Activated effector memory CD4-positive, alpha-beta T cell treated with anti-CD3 and anti-CD28 coated beads, Interleukin-2, amount 50 U/mL, for 16 hours (primary cell): ENCODE measurements at places on chromosomes 2 and 18.

DNA sequence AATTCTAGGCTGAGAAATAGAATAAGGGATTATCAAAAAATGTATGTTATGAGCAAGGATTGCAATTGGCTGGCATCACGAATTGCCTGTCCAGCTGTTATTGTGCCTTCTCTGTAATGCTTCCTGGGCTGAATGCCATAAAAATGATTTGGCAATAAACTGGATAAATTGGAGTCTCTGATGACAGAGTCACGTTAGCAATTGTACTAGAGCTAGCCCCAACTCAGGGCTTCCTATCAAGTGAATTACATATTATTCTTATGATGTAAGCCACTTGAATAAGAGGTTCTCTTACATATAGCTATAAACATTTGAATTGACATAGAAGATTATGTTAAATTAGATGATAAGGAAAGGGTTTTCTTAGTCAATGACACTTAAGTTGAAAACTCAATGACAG is 607.5 kb upstream of the REG3G start:
- no peak for DNase-seq

- no peak for DNase-seq
Measured at GRCh38 chr18:74116633-74117554, 30.7 kb downstream of the FBXO15 start.

DNA sequence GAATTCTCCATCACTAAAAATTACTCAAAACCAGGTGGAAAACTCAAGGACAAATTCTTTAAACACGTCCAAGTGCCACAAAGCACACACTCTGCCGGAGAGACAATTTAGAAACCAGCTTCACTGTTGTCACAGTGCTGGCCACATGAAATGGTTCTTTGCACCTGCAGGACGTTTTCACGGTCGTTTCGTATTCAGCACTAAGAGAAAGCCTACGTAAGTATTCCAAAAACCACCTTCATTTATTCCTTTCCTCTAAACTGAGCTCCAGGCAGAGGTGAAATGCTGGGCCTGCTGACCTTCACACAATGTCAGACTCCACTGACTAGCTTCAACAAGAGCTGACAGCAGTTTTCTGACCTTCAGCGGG is 680 bp downstream of the ATP5F1A start:
- no peak for DNase-seq

- DNase-seq: no peak
Measured at GRCh38 chr2:217775920-217776503, 226.8 kb downstream of the TNS1 start.

DNA sequence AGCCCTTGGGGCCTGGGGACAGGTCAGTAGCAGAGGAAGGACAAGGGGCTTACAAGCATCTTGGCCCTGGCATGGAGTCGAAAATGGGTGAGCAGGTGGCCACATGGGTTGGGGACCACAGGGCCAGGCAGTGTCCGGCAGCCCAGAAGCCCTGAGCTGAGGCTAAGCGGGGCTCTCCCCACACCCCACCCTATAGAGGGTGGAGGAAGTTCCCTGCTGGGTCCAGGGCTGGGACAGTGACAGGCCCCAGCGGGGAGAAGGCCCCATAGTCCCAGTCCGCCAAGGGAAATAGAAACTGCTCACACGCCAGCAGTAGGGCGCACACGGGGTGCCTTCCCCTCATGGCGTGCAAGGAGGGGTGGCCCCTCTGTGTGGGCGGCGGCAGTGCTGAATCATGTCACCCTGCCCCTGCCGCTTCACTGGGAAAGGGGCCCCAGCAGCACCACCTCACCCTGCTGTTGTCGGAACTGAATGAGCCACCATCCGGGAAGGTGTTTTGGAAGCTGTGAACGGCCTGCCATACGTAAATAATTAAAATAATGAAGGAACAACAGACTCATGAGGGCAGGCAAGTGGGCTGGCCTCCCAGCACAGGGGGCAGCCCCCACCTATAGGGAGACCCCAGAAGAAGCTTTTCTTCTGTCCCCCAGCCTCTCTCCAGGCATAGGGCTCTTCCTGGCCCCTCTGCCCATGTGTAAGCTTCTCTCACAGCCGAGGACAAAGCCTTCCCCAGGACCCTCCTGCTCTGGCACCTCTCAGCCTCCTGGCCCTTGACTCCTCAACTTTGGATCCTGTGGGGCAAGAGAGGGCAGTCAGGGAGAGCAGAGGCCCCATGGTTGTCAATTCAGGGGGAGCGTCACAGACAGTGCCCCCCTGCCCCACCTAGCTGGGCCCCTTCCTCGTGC is 12.7 kb upstream of the DUSP2 start:
- peak; percentile 96 for DNase-seq

DNA sequence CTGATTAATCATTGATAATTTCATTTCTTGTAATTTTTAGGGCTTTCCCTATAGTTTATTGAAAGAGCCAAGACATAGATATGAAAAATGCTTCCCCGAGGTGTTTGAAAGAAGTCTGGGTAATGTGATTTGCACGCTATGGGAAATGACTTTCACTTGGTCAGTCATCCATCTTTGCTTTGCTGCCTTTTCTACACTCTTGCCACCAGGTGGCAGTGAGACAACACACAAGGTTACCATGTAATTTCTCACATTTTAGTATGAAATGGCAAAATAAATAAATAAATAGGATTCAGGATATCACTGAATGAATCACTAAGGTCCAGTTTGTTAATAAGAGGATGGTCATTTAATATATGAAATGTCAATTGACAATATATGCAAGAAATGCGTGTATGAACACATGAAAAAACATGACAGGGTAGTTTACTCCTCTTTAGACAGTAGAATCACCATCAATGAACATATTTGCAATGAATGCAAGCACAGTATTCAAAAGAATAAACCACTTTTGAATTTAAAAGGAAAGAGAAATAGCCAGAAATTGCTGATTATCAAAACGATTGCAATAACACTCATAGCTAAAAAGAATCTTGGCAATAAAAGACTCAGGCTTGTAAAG is 52.2 kb upstream of the KCNH7 start:
- no peak for DNase-seq

DNA sequence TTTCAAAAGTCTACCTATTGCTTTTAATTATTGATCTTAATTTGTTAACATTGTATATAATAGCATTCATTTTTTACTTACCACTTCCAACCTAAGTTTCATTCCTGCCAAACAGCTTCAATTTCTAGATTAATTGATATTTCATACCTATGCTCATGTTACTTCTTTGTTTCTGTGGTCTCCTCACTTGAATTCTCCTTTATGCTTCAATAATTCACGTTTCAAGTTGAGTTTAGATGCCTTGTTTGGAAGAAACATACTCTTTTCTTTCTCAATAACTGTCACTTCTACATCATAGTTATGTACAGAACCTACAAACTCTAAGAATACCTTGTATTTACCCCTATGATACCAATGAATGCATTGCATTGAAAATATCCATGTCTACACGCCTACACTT is 862.2 kb upstream of the LRATD1 start:
- no peak for DNase-seq

DNA sequence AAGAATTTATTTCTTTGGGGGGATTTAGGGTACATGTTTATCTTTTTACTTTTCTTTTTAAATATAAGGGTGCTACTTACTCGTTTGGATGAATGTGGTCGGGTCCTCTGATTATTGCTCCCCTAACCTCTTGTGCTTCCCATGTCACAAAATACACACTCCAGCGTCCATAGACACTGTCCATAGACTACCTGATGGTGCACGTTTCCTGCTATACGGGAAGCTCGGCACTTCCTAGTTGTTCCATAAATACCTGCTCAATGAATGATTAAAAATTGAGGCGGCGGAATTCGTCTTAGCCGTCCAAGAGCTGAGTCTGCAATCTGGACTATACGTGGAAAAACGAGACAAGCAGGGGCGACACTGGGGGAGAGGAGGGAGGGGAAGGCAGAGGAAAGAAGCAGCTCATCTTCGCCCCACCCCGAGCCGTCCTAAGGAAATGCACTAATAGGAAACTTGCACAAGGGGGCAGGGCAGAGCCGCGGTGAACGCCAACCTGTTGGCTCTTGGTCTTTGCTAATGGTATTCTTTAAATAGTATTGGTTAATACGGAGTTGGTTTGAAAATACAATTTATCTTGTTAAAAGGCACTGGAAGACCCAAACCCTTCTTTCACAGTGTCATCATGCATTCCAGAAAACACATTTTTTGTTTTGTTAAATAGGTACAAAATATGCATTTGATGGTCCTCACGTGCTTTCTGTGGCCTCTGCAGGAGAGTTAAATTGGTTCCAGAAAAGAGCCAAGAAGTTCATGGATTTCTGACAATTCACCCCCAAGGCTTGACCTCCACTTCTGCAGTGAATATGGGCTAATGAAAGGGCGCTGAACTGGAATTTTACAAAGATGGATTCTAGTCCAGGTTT is 73.0 kb upstream of the KCTD1 start:
- DNase-seq: no peak

GRCh38 chr2:196341277-196341841 is 170.0 kb upstream of the STK17B start:
- no peak for DNase-seq

GRCh38 chr2:36843838-36844237 is 122.5 kb downstream of the STRN start:
- no peak for DNase-seq

DNA sequence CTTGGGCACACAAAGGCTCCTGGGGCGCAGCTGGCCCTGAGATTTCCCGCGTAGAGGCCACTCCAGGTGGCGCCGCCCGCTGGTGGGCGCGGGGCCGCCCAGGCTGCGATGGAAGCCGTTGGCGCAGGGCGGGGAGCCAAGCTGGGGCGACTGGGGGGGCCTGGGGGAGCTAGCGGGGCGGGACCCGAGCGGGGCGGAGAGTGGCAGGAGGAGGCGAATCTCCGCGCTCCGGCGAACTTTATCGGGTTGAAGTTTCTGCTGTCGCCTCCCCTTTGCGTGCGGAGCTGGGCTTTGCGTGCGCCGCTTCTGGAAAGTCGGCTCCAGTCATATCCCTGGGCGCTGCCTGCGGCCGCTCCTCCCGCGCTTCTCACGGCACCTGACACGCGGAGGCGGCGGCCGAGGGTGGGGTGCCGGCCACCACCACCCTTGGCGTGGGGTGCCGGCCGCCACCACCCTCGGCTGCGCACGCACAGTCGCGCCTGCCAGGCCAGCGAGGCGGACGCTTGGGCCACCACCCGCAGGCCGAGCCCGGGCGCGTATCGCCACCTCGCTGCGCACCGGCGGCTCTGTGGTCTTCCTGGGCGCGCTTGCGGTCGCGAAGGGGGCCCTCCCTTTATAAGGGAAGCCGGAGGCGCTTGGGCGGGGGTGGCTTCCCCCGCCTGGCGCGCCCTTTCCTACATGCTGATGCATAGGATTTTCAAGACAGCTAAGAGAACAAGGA is 919 bp upstream of the CYP1B1 start:
- DNase-seq: peak; percentile 86

DNA sequence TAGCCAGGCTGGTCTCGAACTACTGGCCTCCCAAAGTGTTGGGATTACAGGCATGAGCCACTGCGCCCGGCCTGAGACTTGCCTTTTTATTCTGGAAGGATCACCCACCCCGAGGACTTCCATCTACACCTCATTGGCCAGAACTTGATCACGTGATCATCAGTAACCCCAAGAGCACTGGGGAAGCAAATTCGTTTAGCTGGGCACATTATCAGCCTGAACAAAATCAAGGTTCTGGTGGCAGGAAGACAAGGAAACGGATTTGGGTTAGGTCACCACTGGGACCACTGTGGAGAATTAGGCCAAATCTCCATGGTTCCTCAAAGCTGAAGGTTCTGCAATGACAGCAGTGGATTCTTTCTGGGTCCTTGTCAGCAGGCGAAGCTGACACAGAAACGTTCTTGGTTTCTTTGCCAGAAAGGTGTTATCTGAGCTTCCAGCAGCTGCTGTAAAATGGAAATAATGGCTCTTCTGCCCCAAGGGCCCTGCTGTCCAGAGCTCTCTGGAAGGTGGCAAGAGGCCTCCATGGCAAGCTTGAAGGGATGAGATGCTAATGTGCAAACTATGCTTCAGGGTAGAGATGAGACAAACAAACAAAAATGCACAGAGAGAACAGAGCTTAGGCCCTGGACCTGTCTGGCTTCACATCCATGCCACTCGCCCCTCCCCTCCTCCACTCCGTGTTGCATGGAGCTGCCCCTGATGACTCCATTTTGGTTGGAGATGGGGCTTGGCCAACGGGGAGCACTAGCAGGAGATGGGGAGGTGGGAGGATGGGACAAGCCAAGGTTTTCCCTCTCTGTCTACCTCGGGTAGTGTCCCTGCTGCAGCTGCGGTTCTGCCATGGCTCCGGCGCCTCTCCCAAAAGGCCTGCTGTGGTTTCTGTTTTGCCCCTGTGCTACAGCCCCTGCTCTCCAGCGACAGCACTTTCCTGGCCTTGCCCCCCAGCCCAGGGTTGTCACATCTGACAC is 28.4 kb downstream of the TMEM177 start:
- peak; percentile 33 for DNase-seq

GRCh38 chr18:71028285-71028762 is 739.5 kb downstream of the SOCS6 start:
- no peak for DNase-seq

DNA sequence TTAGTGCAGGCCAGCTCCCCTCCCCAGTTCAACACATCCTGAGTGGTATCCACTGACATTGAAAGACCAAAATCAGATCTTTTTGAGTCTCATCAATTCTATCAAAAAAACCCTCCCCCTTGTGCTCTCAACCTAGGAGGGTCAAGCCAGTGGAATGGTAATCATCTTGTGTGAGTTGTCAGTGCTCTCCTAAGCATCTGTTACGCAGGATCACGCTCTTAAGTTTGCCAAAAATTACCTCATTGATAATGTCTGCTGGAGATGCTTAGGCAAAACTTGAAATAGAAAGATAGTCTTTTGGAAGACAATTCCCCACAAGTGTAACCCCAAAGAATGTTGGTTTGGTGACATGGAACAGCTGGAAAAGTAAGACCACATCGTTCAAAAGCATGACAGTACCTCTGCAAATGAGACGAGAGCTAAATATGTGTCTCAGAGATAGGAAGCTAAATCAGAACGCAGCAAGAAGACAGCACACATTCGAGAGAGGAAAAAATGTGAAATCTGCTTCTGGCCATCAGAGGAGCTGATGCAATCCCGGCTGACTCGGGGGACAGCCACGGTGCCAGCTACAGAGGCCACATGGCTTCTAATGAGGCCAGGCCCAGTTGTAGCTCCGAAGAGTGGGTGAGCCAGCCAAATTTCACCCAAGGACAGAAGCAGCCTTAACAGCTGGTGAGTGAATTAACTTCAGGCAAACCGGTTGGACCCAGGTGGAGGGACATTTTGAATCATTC is 753.9 kb downstream of the RNF144A start:
- DNase-seq: no peak

DNA sequence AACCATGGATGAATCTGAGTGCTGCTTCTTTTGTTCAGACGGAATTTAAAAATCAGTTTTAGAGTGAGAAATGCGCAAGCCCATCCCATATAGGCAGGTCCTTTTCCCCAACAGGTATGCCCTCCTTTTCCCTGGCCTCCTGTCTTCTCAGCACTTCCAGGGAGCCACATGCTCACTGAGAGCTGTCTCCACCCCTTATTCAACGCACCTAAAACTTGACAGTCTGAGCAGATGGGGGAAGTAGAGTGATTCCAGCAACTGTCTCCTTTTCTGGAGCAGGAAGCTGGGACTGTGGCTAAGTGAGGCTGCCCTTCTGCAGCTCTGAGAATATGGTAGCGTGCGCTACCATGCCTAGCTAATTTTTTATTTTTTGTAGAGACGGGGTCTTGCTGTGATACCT is 53.1 kb upstream of the NOSTRIN start:
- DNase-seq: no peak
